Stimulated activated naive CD8-positive, alpha-beta T cell treated with anti-CD3 and anti-CD28 coated beads, Interleukin-15, amount 100 ng/mL, for 72 hours (primary cell): ENCODE measurements at places on chromosomes 1 and 21.

DNA sequence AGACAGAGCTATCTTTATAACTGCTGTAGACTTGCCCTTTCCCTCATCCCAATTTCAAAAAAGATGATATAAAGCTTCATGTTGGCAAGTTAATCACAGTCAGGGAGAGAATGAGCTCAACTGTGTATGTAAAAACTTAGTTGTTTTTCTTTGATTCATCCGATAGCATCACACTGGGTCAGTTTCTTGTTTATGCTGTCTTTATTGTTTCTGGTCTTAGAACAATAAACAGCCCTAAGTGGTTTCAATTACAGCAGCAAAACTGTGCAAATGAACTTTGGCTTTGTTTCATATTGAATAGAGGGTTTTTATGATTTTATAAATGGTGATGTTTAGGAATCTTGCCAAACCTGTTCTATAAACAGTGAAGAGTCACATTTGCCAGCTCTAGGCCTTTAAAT, 423.8 kb upstream of the CXADR start:
- no peak for DNase-seq

DNA sequence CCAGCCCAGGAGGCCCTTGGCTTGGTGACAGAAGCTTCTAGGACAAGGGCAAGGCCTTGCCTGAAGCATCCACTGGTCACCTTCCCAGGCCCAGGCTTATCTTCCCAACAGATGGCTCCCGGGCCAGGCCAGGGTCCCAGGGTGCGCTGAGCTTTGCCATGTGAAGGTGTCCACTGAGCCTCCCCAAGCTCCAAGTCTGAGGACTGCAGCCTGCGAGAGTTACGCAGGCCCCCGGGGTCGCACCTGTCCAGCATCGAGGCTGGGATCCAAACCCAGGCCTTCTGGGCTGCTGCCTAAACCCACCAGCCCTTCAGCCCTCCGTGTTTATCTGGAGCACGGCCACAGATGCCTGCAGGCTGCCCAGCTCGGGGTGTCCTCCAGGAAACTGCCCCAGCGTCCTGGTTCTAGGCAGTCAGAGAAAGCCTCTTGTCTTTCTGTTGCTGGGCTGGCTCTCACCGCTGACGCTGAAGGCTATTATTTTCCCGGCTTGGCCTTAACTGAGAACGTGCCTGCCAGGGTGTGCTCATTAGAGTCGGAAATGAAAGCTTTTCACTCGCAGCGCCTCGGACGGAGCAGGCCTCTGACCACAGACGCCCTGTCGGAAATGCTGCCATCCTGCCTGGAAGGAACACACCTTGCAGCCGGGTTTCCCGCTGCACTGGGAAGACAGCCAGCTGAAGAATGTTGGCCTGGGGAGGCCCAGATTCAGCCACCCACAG, 71.4 kb downstream of the MEGF6 start:
- DNase-seq: no peak

GRCh38 chr1:246418565-246419312, 88.3 kb downstream of the SMYD3 start:
- DNase-seq: no peak

DNA sequence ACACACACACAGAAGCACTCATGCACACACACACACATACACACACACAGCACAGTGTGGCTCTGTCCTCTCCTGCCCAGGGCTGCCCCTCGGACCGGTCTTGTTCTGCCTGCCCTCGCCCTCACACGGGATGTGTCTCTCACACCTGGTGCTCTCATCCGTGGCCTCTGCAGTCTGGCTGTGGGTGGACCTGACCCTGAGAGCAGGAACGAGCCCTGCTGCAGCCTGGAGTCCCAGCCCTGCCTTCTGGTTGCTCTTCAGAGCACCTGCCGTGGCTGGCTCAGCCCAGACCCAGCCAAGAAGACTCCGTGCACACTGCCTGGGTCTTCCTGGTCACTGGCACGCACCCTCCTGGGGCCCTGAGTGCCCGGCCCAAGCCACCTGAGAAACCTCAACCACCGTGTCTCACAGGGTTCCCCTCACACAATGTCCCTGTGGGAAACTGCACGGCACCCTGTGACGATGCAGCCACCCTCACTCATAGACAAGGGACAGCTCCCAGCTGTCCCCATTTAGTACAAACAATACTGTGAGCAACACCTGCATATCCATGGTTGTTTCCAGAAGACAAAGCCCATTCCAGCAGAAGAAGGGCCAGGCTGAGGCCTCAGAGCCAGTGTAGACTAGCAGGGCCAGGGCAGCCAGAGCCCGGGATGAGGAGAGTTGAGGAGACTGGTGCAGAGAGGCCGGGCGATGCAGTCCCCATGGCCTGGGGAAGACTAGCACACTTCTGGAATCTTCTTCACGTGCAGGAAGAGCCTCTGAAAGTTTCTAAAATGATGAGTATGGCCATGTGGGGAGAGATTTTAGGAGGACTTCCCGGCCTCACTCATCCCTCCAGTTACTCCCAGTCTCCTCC, 234.0 kb downstream of the NPHP4 start:
- no peak for DNase-seq

- no peak for DNase-seq
These were observed 756 bp downstream of the RLF start for GRCh38 chr1:40161888-40162397.

- no peak for DNase-seq
These were observed 84.9 kb downstream of the SIM2 start for GRCh38 chr21:36783612-36784374.

GRCh38 chr1:24454673-24455072, 39.1 kb downstream of the NIPAL3 start:
- DNase-seq: no peak

GRCh38 chr1:228074954-228075730, 7.4 kb upstream of the ARF1 start:
- no peak for DNase-seq

DNA sequence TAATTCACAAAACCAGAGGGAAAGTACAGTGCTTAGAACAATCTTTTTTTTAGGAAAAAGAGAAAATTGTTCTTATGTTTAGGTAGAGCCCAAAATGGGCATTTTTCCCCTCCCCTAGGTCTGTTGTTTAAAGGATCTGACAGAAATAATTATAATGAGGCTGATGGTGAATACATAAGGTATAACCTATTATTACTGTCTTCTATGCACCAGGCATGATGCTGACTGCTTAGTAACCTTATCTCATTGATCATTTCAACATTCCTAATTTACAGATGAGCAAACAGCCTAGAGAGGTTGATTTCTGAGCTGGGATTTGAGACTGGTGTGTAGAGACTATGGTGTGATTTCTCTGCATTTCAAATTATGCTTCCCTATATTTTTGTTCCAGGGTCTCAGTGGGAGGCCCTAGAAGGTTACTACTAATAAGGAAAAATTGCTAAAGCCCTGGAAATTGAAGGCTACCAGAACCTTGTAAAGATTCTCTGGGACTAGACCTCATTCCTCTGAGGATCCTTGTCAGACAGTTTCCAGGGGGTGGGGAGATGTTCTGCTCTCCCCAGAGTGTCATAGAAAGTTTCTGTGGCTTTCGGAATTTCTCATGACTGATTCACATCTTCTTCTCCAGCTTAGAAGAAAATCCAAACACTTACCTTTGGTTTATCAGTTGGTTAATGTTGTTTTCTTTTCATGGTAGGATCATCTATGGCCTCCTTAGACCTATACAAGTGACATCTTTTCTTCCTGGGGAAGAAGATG, 44.9 kb downstream of the ROR1 start:
- no peak for DNase-seq

DNA sequence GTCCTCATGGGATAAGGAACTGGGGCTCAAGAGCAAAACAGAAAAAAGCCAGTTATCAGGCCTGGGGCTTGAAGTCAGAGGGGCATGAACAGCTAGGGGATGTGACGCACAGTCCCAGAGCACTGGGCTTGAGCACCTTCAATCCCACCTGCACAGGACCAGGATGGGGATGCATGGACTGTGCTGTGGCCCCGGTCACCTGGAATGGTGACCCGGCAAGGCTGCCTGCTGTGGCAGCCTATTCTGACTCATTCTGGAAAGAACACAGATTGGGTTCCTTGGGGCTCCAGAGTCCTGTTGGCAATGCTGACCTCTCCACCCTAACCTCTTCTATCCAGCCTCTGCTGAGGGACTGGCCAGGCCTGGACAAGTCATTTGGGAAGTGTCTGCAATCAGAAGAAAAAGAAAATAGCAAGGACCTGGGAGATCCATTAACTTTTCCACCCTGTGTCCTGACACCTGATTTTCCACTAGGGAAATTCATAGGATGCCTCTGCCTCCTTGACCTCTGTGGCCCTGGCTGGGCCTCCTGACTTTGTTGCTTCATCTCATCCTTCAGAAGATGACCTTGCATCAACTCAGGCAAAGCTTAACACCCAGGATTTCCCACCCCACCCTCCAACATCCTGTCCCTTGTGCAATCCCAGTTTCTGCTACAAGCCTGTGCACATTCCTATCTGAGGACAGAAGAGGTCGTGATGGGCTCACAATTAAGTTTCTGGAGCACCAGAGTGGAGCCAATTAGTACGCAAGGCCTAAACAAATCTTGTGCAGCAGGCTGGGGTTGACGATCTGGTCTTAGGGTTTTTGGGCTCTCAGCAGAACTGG, 17.9 kb upstream of the FMOD start:
- DNase-seq: no peak
